ENCODE measurements at places on chromosomes 4 and X.
A peak's percentile ranks its signal among the peaks of the same experiment; 100 is the strongest.

- no peak for DNase-seq
Measured at GRCh38 chr4:80903020-80903419, 127.5 kb upstream of the BMP3 start.

DNA sequence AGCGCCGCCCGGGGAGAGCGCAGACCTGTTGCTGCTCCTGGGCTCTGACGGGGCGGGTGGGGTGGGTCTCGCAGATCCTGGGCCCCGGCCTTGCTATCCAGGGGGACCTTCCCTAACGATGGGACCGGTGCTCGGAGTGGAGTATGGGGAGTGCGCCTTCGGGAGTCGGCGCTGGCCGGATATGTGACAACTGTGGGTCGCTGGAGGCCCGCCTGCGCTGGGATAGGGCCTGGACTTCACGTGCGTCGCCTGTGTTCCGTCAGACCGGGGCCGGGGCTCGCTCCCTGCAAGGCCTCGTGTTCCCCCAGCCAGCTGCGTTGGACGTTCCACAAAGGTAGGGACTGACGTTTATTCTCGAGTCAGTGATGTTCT lies 1.3 kb downstream of the TBL1X start:
- peak; percentile 21 for DNase-seq

- no peak for DNase-seq
Measured at GRCh38 chrX:63514569-63515080, 163.5 kb upstream of the SPIN4 start.

GRCh38 chrX:124256216-124256615 lies 76.2 kb upstream of the TEX13D start:
- DNase-seq: no peak

DNA sequence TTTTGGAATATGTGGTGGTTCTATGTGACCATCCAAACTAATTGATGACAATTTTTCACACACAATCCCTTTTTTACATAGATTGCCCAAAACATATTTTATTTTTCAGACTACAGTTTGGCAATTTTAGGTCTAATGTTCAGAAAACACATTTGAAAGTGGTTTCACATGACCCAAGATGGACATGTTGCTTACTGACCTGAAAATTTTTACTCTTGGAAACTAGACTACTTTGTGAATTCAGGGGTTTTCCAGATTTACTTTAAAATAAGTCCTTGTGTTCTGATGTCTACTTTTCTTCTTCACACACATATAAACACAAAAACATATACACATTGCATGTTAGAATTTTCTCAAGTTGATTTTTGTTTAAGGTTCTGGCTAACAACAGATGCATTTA lies 79.5 kb downstream of the HMGB2 start:
- DNase-seq: no peak

DNA sequence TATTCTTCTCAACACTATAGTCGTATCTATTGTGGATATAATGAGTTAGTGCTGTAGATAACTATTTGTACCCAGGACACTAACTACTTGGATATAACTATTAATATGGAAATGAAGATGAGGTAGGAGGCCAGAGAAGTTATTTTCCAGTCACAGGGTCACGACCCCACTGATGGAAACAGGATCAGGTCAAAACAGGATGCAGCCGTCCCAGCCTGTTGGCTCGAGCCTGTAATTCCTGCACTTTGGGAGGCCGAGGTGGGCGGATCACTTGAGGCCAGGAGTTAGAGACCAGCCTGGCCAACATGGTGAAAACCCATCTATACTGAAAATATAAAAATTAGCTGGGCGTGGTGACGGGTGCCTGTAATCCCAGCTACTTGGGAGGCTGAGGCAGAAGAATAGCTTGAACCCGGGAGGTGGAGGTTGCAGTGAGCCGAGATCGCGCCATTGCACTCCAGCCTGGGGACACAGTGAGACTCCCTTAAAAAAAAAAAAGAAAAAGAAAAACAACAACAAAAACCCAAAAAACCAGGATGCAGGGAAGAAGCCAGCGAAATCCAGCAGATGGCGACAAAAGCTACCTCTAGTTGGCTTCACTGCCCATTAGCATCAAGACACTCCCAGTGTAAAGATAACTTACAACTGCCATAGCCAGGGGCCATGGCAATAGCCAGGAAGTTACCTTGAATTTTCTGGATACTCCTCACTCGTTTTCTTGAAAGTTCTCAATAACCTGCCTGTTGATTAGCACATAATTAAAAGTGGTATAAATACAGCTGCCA lies 37.9 kb upstream of the NKAP start:
- peak; percentile 66 for DNase-seq

DNA sequence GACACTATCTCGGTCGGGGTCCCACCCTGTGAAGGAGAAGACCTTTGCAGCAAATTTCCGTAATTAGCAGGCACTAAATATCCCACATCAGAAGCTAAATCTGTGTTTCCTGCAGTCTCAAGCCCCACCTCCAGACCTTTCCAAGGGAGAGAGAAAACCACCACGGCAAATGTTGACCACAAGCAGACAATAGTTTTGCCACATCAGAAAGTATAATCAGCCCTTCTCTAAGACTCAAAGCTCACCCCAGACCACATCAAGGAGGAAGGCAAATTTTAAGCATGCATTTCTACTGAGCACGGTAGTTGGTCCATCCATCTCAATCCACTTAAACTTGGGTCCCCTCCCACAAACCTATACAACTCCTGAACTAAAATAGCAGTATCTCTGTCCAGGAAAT lies 398.5 kb downstream of the GPM6A start:
- no peak for DNase-seq

DNA sequence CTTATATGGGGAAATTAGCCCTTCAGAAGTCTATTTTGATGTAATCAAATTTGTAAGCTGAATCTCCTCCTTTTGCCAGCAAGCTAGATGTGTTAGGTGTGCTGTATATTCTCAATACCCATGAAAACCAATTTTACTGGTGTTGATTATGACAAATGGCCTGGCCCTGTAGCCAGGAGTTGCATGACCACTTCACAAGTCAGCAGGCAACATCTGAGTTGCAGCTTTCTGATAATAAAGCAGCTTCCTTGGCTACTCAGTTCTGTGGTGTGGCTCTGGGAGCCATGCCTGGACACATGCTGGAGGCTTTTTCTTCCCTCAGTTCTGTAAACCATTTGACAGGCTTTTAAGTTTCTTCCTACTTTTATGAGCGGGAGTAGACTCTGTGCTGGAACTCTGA lies 154.1 kb upstream of the CXCL13 start:
- no peak for DNase-seq

- DNase-seq: no peak
Measured at GRCh38 chr4:7540206-7540605, 105.5 kb upstream of the PSAPL1 start.

GRCh38 chr4:155434904-155435303 lies 58.1 kb upstream of the MAP9 start:
- DNase-seq: no peak

Measured in hematopoietic multipotent progenitor cell treated with erythropoietin and hydrocortisone succinate and interleukin-3 and kit ligand, for 8 days (in vitro differentiated cells).